Stimulated activated CD4-positive, alpha-beta T cell treated with anti-CD3 and anti-CD28 coated beads, Interleukin-4, amount 100 ng/mL, for 4 hours (primary cell): ENCODE measurements at places on chromosomes 1 and 21.

GRCh38 chr1:44693900-44694299 is 19.4 kb downstream of the ARMH1 start:
- DNase-seq = no peak

DNA sequence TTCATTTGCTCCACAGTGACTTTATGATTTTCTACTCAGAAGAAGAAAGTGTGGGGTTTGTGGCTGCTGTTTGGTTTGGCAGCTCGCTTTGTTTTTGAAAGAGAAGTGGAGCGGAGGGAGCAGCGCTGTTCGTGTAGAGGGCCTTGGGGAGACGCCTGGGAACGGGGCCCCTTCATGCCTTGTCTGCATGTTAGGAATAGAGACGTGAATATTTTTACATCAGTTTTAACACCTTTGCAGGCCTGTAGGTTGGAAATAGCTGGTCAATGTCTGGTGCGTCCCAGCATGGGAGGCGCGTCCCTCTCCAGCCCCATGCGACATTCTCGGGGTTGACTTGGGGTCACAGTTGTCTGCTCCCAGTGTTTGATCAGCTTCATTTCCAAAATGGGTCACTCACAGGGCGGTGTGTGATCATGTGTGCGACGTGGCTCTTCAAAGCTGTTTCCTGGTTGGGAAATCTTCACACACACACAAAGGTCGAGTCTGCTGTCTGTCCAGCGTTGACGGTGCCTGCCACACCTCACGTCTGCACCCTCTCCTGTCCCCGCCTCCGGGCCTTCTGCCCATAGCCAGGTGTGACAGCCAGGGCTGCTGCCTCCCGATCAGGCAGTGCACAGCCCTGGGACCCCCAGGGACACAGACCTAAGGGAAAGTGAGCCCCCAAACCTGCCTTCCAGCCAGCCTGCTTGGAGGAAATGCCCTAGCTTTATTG is 149.2 kb downstream of the PSMG1 start:
- DNase-seq = no peak

- DNase-seq = no peak
Observed at GRCh38 chr1:86915737-86916235, 1.4 kb downstream of the HS2ST1 start.

DNA sequence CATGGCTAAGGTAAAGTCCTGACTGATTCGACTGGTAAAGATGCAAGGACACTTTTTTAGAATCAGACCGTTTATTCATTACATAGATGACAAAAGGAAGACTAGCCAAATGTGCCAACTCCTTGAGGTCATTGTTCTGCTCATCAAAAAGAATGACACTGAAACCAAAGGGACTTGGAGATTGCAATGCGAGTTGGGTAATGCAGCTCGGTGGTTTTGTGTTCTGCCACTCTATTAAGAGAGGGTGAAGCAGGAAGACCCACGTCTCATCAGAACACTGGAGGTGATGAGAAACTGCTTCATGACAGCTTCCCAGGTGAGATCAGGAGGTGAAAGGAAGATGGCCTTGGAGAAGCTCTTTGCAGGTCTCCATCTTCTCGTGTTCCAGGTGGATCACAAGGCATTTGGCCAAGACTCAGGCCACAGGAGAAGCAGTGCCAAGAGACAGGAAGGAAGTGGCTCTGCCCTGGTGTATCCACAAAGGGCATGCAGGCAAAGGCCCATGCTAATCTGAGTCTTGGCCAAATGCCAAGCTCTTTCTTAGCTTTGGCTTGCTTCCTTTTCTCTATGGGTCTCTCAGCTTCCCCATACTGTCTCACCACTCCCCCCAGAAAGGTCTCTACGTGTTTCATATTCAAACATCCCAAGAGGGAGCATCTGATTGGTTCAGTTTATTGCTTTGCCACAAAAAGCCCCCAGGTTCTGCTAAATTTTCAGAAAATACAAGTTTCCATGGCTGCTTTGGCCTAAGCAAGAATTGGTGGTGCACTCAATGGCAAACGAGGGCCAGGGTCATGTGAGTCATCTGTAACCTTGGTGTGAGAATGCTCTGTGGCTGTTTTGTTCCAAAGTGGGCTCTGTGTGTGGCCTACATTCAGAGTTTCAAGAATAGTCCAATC is 5.7 kb upstream of the CCT8 start:
- no peak for DNase-seq

- DNase-seq = no peak
Observed at GRCh38 chr1:32870615-32871363, at the start of gene FNDC5. Gene FNDC5, minus strand, starts transcription at chr1:32870912.

DNA sequence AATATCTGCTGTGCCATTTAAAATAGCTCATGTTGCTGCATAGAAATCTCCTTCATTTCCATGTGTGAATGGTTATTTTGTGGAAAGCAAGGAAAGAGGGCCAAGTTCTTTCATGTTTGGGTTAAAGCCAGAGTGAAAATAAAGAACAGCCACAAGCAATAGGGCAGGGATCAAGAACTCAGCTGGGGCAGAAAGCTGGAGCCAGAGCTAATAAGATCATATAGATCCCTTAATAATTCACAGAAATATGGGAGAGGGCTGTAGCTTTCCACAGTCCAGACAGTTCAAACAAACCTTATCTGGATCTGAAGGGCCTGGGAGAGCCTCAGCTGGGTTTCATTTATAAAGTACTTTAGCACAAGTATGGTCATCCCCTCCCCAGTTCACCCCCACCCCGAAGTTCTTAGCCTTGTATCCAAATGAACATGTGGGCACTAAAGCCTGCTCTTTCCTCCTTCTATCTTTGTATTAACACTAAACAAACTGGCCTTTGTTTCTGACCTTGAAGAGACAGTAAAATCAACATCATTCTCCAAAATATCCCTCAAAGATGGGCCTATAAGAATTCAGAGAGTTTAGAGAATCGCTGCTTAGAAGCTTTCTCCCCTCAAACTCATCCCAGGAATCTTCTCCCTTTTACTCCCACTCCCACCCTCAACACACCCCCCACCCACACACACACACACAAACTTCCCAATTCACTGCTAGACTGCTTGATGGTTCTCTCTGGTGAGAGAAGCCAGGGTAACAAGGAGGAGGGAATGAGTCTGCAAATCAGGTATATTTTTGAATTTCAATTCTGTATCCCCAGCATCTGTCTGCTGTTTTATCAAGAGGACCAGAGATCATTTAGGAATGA is 41.7 kb downstream of the UTP25 start:
- no peak for DNase-seq

- no peak for DNase-seq
Observed at GRCh38 chr1:184773762-184774320, 19.2 kb upstream of the EDEM3 start.

DNA sequence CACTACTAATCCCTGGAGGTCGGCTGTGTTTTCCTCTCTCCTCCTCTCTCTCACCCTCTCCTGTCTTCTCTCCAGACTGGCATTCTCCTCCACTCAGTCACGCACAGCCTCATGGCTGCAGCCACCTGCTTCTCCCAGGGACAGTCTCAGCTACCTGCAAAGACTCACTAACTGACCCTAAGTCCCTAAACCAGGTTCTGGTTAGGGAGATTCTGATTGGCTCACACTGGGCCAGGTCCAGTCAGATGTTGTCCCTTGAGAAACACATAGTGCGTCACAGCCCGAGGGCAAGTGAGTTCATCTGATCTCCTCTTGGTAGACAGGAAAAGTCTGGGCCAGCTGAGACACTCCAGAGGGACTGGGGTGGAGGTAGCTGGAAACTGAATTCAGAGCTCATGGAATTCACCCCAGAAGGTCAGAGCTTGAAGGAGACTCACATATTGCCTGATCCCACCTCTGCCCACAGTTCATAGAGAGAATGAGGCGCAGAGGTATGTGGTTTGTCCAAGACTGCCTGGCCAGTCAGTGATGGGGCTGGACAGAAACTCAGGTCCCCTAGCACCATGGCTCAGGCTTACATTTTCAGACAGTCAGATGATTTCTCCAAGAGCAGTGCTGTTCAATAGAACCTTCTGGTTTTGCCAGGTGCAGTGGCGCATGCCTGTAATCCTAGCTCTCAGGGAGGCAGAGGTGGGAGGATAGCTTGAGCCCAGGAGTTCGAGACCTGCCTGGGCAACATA is 40.4 kb upstream of the RPL11 start:
- no peak for DNase-seq

GRCh38 chr1:46687921-46688509 is 16.4 kb downstream of the TEX38 start:
- no peak for DNase-seq

DNA sequence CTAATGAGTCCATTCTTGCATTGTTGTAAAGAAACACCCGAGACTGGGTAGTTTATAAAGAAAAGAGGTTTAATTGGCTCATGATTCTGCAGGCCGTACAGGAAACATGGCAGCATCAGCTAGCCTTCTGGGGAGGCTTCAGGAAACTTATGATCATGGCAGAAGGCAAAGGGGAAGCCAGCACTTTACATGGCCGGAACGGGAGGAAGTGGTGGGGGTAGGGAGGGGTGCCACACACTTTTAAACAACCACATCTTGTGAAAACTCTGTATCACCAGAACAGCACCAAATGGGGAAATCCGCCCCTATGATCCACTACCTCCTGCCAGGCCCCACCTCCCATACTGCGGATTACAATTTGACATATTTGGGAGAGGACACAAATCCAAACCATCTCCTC is 43.9 kb downstream of the NOS1AP start:
- no peak for DNase-seq

DNA sequence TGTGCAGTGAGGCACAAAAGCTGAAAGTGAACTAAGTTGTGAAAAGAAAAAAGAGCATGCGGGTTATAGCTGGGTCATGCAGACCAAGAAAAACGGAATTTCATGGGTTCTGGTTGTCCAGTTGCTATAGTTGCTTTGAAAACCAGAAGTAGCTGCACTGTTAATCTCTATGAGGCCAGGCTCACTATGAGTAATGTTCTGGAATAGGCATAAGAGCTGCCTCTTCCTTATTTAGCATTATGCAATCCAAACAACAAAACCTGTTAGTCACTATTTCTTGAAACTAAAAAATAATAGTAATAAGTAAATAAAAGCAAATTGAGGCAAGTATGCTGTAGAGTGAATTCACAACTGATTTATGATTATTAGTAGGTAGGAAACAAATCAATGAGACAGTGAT is 1383.7 kb downstream of the MRPL39 start:
- DNase-seq = no peak

DNA sequence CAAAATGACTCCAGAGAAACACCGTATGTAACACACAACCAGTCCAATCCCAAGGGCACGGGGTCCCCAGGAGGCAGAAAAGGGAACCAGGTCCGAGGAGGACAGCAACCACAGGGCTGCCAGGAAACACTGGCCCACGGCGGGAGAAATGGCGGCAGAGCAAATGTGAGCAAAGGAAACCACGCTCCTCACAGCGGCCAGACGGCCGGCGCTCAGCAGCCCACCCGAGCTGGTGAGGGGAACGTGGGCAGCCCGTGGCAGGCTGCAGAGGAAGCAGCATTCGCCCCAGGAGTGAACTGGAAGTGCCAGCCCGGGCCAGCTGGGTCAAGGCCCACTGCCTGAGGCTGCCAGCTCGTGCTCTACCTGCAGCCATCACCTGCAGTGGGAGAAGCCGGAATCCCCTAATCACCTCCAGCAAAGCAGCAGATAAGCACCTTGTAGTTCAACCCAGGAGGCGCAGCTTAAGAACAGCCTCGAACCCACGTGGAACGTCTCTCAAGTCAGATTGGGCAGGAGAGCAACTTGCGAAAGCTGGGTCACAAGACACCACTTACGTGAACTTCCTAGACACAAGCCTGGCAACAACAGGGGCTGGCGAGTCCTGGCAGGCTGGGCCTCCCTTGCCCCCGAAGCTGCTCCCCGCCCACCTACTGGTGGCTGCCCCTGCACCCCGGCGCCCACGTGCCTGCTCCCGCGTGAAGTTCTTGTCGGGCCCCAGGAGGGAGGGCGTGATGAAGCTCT is 6.7 kb downstream of the SLC19A1 start:
- DNase-seq = no peak
